ENCODE measurements at places on chromosomes 7 and 10.

DNA sequence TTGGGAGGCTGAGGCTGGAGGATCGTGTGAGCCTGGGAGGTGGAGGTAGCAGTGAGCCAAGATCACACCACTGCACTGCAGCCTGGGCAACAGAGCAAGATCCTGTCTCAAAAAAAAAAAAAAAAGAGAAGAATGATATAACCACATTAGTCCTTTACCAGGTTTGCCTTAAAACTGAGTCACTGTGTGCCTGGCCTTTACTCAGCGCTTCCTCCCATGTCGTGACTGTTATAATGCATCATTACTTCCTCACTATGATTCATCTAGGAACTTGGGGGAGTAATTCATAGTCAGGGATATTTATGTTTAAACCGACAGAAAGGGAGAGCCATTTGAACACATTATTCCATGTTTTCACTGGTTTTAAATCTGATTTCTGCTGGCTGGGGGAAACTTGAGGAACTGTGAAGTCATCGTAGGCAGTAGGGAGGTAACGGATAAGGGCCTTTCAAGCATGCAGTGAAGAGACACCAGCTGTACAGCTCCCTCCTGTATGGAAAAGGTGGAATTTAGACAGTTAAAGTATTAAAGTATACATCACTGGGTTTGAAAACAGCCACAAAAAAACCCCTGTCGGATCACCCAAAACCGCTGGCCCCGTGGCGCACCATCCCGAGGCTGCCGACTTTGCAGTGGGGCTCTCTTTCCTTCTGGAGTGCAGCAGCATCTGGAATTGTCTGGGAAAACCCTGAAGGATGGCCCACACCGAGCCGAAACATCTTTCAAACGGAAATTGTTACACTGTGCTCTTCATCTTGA is 119.8 kb downstream of the NKX6-2 start:
- DNase-seq, result peak; percentile 33

- no peak for DNase-seq
These were observed 1.9 kb downstream of the SLC29A4 start for GRCh38 chr7:5284304-5285281.

- DNase-seq, result peak; percentile 89
These were observed 95.0 kb upstream of the AGBL3 start for GRCh38 chr7:134891262-134891695.

GRCh38 chr10:82660986-82661385 is 786.0 kb downstream of the NRG3 start:
- DNase-seq, result no peak

- no peak for DNase-seq
These were observed 146.7 kb upstream of the NRP1 start for GRCh38 chr10:33481184-33481583.

DNA sequence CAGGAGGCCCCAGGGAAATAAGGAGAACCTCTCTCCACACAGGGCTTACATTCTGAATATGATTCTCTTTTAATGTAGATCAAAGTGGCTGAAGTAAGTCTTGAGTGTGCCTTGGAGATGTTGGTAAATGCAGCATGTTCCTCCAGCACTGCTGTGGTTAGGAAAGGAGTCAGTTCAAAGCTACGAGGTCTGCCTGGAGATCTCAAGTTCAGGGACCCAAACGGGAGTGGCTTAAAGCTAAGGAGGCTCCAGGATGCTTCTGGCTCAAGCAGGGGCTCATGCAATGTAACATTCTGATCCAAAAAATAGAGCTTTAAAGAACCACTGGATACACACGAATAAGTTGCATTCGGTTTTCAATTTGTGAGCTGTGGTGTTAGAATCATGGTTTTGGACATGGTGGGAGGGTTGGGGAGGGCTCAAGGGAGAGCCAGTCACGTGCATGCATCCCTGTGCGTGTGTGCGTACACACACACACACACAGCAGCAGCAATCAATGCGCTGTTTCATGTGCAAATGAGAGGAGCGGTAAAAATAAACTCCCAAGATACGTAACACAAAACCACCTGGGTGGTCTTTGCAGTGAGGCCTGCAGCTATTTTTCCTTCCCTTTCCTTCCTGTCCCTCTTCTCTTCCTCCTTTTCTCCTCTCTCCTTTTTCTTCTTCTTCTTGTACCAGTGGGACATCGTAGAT is 70.5 kb downstream of the AOAH start:
- no peak for DNase-seq

Data from NCI-H460 (cell line).